ENCODE measurements at places on chromosomes 16 and 17.

DNA sequence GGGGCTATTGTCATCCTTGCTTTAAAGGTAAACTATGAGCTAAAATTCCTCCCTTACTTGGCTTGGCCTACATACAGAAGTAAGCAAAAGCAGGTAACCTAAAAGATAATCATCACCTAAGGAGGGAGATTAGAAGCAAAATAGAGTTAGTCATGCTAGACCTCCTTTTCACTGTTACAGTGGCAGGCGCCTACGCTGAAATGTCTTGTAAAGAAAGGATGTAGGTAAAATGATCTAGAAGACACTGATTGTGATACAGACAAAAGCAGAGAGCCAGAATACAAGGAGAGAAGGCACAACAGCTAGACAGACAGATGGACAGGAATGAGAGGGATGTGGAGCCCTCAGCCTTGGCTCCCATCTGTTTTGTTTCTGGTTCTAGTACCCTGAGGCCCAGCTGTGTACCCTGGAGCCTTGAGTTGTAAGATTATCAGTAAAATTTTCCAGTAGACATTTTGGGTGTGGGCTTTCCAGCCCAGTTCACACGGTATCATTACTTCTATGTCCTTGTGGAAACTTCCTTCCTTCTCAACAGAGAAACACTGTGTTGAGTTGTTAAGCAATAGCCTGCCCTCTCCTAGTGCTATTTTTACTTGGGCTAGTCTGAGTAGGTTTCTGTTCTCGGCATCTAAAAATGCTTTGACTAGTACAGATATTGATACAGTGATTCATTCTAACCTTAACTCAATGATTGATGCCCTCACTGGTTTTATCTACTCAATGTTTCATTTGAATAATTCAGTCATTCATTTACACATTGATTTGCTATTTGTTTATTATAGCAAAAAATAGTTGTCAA is 7.7 kb upstream of the C16orf78 start:
- DNase-seq = no peak

DNA sequence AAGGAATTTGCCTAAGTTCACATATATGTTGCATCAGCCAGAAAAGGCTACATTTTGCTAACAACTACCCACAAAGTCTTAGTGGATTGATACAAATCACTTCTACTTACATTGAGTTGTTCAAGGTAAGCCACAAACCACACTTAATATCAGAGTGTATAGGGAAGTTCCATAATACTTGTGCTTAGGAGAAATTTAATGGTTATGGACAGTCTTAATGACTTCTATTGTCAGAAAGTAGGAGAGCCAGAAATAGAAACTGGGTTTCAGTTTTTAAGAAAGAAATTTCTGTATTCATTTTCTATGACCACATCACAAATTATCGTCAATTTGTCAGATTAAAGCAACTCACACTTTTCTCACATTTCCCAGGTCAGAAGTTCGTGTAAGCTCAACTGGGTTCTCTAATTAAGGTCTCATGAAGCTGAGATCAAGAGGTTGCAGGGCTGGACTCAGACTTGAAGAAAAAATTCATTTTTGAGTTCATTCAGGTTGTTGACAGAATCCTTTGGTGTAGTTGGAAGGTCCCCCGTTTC is 695.7 kb downstream of the CDH11 start:
- no peak for DNase-seq

GRCh38 chr17:28997806-28998205 is 8.0 kb downstream of the SEZ6 start:
- no peak for DNase-seq

DNA sequence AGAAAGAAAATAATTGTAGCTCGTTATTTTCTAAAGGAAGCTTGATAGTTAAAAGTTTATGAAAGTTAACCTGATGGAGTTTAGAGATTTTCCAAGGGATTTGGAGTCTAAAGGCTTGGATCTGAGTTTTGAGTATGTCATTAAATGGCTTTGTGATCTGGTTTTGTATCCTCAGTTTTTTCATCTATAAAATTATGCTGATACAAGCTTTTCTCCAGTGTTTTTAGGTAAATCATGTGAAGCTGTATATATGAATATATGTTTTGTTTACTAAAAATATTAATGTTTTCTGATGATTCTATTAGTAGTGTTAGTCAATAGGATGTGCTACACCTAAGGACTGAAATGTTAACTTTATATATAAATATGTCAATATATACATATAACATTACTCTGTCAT is 727.8 kb downstream of the CDH11 start:
- DNase-seq = no peak

- DNase-seq = no peak
Measured at GRCh38 chr16:86768228-86768791, 190.0 kb downstream of the FOXL1 start.

- DNase-seq = no peak
Measured at GRCh38 chr16:35570946-35571345, 2111.5 kb downstream of the TP53TG3F start.

GRCh38 chr17:1995321-1995892 is 29.7 kb downstream of the RTN4RL1 start:
- DNase-seq = no peak

- DNase-seq = no peak
Measured at GRCh38 chr17:1872976-1873375, 43.2 kb downstream of the RPA1 start.

DNA sequence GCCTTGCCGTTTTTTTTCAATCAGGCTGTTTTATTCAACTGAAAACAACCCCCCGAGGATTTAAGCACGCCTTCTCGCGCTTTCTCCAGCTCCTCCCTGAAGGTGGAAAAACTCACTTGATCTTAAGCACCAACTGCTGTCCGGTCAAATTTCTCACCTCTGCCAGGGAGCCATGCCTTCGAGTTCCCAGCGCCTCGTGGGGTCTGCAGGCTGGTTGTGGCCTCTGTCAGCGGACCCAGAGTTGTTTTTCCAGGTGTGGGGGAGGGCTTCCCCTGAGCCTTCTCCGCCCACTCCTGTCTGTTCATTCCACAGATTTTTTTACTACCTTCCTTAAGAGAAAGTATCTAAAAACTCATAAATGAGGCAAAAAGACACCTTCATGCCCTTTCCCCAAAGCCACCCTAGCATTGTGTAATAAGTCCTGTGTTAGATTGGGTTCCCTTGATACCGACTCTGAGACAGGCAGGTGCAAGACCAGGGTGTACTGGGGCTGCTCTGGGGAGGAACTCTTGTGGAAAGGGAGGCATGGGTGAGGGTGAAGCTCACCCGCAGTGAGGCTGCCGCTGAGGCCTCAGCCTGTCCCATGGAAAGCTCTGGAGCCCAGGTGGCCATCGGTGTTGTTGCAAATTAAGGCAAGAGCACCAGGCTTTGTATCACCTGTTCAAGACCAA is 101.6 kb downstream of the AXIN2 start:
- no peak for DNase-seq

- peak; percentile 56 for DNase-seq
Measured at GRCh38 chr16:87127061-87127765, 190.0 kb downstream of the C16orf95 start.

DNA sequence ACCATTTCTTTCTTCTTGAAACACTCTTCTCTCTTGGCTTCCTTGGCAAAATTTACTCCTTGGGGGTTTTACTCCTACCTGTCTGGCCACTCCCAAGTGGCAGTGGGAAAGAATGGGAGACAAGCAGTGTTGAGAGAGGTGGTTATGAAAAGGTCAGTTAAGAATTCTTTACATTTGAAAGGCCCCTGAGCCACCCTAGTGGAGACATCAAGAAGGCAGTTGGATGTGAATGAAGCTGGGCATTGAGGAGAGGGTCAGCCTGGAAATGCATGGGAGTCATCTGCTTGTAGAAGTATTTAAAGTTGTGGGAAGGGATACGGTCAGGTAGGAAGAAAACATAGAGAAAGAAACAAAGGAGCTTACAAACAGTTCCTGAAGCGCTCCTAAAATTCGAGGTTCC is 42.3 kb upstream of the CCNF start:
- DNase-seq = no peak

GRCh38 chr16:50674831-50675230 is 6.3 kb downstream of the SNX20 start:
- DNase-seq = no peak

DNA sequence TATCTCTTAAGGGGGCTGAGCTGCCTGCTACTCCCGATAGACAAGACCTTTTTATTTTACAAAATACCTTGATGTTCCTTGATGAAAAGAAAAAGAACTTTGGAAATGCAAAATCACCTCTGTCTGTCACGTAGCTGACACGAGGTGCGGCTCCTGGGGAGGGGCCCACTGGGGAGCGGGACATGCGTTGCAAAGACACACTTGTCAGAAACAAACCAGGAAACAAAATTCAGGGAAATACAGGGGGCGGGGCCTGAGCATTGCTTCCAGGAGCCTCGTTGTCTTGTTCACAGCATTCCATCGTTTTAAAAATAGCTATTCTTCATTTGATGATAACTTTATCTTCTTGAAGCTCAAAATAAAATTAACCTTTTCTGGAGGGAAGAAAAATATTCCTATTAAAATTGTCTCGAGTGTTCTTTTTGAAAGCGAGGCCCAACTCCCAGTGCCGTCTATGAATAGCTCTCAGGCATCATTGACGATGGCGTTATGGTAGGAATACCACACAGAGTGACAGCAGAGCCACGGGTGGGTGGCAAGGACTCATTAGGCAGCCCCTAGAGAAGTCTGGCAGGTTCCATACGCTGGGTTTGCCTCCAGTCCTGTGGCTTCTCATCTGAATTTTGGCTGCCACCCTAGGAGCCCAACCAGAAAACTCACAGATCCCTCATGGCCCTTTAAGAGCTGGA is 286.9 kb downstream of the CPPED1 start:
- DNase-seq = peak; percentile 23

Data from left ventricle myocardium superior (tissue), 1 donor.